Right ventricle myocardium inferior (tissue), 1 donor: ENCODE measurements at places on chromosomes 12 and 14.
A peak's percentile ranks its signal among the peaks of the same experiment; 100 is the strongest.

DNA sequence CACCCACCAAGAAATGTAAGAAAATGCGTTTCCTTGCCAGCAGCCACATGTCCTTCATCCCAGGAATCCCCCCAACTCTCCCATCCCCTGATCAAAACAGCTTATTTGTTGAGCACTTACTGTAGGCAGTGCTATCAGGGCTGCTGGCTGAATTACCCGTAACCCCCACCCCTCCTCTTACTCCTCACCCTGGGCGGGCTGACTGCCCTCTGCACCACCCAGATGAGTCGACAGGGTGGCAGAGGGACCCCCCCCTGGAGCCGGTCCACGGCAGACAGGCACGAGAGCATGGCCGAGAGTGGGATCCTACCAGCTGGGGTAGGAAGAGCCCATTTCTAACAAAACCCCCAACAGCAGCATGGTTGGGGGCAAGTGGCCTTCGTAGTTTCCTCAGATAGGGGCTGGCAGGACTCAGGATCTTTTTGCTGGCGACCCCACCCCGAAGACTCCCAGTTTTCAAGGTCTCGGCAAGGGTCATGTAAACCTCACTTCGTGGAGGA is 1.1 kb upstream of the RHOF start:
- DNase-seq: peak; percentile 71

DNA sequence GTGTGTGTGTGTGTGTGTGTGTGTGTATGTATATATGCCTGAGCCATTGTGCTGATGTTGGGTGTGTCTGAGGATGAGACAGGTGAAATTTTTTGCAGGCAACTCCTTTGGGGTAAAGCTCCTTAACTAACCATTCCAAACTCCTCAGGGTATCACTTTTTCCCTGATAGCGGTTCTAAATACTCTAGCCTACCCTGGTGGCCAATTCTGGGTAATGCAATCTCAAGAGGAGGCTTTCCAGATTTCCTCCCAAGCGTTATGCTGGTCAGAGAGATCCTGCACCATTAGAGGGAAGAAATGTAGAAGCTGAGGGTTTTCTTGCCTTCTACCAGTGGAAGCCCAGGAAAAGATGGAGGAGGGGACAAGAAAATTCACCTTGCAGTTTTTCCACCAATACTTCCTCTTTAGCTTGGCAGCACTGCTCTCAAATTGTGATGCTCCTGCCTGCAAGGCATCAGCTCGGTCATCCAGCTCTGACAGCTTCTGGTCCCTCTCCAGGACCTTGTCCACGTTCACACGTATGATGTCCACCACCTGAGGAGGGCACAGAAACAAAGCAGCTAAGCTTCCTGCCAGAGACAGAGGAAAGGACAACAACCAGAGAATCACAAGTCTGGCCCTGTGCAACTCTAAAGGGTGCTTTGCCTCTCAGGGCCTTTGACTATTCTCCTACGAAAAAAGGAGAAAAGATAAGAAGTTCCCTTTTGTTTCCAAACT is 4.9 kb downstream of the VAMP1 start:
- no peak for DNase-seq

GRCh38 chr14:72666610-72667009 is 227.3 kb downstream of the DPF3 start:
- no peak for DNase-seq

GRCh38 chr12:60689137-60689536 is 1093.3 kb downstream of the SLC16A7 start:
- DNase-seq: no peak

DNA sequence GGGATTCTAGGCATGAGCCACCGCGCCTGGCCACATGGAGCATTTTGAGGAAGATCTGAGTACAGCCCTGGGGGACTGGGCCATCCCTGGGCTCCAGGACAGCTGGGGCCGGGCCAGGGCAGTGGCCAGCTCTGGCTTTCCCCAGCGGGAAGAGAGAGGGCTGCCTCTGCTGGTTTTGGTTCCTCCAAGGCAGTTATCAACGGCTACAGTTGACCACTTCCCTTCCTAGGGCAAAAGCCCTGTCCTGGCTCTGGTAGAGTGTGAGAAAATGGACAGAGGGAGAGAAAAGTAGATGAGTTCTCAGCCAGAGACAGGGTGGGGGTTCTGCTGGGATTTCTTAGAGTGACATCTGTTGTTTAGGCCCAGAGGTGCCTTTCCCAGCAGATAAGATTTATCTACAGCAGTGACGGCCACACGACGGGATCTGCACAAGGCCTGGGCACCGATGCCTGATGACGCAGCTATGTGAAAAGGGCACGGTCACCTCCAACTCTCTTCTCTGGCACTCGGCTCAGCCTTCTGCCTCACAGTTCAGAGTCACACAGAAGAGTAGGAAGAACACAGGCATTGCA is 5.5 kb upstream of the HVCN1 start:
- DNase-seq: peak; percentile 84
